ENCODE measurements at places on chromosomes 12 and 14. TPM values are rescaled to one million over a fixed set of nuclear protein-coding genes. Genes with fewer than 3 reads are reported as not detected.

Gene PLEKHD1
- not detected for polyA plus RNA-seq

Gene TMTC1
- 0.57 TPM for polyA plus RNA-seq

Gene SEC23A
- polyA plus RNA-seq = 37.3 TPM

DNA sequence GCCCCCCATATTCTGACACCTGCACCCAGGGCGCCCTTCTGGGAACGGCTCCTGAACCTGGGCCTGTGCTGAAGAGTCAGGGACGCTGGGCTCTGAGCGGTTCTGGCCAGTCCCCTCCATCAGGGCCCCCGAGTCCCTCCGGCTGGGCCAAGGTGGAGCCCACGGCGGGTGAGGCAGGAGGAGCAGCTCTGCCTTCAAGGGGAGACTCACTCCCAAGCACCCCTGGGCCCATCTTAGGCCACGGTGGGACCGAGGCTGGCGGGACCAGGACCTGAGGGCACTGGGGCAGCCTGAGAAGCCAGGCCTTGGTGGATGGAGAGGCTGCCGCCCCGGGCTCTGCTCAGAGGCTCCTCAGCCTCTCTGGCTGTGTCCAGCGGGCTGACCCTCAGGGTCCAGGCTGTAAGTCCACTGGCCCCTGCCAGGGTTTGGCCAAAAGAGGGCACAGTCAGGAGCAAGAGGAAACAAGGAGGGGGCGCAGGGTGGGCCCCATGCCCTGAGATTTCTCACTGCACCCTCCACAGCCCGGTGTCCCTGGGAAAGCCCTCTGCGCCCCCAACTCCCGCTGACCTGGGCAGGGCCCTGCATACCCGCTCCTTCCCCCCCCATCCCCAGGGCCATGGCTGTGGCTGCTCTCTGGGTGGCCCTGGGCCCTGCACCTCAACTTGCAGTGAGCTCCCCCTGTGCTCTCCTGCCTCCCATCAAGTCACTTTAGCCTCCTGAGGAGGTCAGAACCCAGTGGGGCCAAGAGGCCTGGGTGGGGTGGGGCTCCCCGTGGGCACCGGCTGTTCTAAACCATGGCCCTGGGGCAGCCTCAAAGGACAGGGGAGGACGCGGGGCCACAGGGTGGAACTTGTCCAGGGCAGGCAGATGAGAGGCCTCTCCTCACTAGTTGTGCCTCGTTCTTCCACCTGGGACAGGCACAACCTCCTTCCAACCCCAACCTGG lies 266.4 kb upstream of the SFSWAP start:
- no peak overlapping the region for H3K27ac ChIP-seq
- H3K36me3 ChIP-seq = no peaks in the 10 kb centered on the region
- H3K4me1 ChIP-seq = no peaks in the 10 kb centered on the region
- H3K4me3 ChIP-seq = no peak overlapping the region
- no peaks in the 10 kb centered on the region for H3K27me3 ChIP-seq
- no peak for DNase-seq

DNA sequence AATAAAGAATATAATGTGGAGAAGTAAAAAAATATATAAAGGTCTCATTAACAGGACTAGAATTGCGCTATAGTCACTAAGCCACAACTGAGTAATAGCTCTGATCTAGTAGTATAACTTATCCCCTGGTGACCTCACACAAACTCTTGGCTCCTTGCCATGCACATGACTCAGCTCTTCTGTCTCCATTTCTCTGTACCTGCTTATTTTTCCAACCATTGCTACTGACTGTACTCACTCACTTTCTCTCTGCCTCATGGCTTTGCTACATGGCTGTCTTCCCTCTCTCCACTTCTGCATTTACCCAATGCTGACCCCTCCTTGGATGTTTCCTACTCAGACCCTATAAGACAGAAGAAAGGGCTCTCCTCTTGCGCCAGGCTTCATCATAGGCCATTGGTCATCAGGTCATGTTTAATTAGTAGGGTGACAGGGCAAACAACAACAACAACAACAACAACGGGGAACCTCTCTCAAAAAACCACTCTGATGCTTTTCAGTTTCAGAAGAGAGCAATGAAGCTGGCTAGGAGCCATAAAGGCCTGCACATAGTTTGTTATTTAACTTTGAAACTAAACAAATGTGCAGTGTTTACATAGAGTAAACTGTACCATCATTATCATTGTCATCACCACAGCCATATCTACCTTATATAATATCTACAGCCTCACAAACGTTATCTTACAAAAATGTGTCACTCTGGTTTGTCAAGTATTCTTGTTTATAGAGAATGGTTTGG lies 25.6 kb upstream of the KRAS start:
- no peak overlapping the region for H3K4me3 ChIP-seq
- no peaks in the 10 kb centered on the region for H3K27me3 ChIP-seq
- peak; percentile 26 for DNase-seq
- H3K4me1 ChIP-seq = no peaks in the 10 kb centered on the region

DNA sequence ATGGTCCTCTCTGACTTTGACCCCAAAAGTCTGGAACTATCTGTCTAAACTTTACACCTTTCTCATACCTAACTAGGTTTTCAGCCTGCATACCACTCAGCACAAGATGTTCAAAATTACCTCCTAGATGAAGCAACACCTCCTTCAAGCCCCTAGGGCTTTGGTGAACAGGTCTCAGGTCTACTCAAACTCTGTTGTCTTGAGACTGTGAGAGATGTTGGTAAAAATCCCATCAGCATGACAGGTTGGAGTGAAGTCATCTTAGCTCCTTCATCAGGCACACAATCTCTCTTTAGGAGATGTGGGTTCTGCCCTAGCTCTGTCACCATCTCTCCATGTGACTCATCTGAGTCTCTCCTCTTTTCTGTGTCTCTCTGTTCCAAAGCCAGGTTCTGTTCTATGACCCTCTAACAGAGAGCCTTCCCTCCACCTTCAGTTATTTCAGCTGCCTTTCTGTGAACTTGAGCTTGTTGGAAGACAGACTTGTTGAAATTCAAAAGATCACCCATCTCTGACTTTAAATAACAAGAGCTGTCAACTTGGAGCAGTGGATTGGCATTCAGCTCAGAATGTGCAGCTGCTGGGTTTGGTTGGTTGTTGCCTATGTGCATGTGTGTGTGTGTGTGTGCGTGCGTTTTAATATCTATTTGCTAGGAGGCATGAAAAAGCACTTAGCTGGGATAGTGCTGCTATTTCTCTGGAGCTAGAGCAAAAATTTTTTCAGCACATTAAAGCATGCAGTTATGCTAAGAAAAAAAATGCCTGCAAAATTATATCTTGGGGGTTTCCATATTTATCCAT lies 130.7 kb downstream of the CRACR2A start:
- DNase-seq = no peak
- H3K4me3 ChIP-seq = no peak overlapping the region
- no peak overlapping the region for H3K27ac ChIP-seq

DNA sequence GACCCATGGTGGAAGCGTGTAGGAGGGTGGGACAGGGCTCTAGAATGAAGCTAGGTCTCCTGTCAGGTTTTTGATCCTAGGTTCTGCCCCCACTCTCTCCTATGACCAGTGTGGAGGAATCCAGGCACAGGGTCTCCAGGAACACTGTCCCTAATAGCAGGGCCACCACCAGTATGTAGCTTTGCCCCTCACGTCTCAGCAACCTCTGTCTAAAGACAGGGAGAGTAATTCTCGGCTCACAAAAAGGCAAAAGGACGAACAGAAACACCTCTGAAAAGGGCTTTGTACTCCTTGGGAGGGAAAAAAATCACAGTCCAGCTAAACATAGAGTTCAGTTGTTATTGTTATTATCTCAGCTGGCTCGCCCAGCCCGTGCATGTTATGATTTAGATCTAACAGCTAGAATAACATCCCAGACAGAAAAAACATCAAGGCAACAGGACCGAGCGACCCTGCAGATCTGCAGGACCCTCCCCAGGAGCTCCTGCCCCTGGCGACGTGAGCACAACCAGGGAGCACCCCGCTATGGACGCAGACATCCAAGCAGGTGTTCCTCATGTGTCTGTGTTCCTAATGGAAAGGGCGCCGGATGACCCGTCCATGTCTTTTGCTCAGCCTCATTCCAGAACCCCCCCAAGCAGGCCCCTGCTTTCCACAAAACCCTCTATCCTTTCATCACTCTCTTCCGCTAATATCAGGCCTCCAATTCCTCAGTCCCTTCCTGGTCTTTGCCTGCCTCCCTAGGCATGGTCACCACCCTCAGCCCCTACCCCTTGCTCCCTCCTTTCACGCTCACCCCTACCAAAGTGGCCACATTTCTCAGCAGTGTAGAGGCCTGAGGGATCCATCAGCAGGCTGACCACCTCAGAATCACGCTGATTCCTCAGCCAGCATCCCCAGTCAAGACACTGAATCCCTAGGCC lies 14.2 kb upstream of the SLC6A12 start:
- H3K4me1 ChIP-seq = no peaks in the 10 kb centered on the region
- H3K27me3 ChIP-seq = no peaks in the 10 kb centered on the region

- DNase-seq = no peak
- H3K36me3 ChIP-seq = peaks cover 8% of the 10 kb centered on the region
- H3K27me3 ChIP-seq = no peaks in the 10 kb centered on the region
- H3K27ac ChIP-seq = no peak overlapping the region
- H3K4me1 ChIP-seq = no peaks in the 10 kb centered on the region
Observed at GRCh38 chr12:132525833-132526455, 36.0 kb downstream of the FBRSL1 start.

GRCh38 chr12:108342985-108343384 lies 3.9 kb upstream of the CMKLR1 start:
- no peaks in the 10 kb centered on the region for H3K36me3 ChIP-seq
- no peaks in the 10 kb centered on the region for H3K27me3 ChIP-seq
- H3K27ac ChIP-seq = no peak overlapping the region
- peaks cover 22% of the 10 kb centered on the region for H3K4me1 ChIP-seq

- no peak overlapping the region for H3K27ac ChIP-seq
- DNase-seq = no peak
- peaks cover 71% of the 10 kb centered on the region for H3K4me1 ChIP-seq
- H3K4me3 ChIP-seq = no peak overlapping the region
- no peaks in the 10 kb centered on the region for H3K27me3 ChIP-seq
- peaks cover 32% of the 10 kb centered on the region for H3K36me3 ChIP-seq
Observed at GRCh38 chr12:120242275-120242799, 23.2 kb downstream of the PXN start.

GRCh38 chr12:18923721-18924120 lies 185.8 kb downstream of the CAPZA3 start:
- no peak overlapping the region for H3K27ac ChIP-seq
- no peaks in the 10 kb centered on the region for H3K27me3 ChIP-seq
- no peaks in the 10 kb centered on the region for H3K36me3 ChIP-seq

DNA sequence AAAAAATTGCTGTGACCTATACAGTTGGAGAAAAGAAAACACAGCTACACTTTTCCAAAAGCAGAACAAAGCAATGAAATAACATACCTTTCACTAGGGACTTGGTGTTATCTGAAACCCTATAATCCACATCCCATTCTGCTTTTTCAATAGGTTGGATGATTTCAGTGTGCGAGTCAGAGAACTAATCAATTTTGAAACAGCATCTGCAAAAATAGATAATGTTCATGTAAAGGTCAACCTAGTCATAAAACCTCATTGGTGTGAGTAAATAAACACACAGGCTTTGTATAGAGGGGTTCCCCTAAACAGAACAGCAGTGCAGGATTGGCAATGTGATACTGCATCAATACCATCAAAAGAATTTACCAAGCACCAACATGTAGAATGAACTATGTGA lies 173.0 kb upstream of the G2E3 start:
- H3K27me3 ChIP-seq = no peaks in the 10 kb centered on the region
- no peak overlapping the region for H3K27ac ChIP-seq
- no peak for DNase-seq
- H3K4me1 ChIP-seq = no peaks in the 10 kb centered on the region

DNA sequence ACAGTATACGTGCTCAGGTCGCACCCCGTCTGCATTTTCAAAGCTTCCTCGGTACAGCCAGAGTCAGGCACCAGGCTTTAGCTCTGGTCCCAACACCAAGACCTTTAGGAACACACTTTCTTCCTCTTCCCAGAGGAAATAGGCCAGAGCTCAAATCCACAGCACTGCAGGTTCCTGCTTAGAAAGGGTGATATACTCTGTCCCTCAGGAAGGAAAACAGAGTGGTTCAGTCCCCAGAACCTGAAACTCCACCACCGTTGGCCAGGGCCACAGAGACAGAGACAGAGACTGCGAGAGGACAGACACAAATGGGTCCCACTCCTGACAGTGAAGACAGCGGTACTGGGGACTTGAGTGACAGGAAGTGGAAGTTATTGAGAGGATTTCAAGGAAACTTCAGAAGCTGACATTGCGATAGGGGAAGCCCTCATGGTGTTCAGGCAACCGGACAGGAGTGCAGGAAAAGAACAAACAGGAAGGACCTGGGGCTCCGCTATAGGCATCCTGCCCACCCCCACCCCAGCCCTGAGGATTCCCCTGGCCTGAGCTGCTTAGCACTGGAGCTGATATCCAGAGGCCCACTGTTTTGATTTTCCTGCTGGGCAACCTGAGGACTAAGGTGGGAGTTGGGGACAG lies 5.5 kb upstream of the KRT8 start:
- H3K36me3 ChIP-seq = no peaks in the 10 kb centered on the region
- H3K4me3 ChIP-seq = no peak overlapping the region
- H3K4me1 ChIP-seq = peaks cover 21% of the 10 kb centered on the region
- H3K27ac ChIP-seq = no peak overlapping the region
- no peaks in the 10 kb centered on the region for H3K27me3 ChIP-seq

DNA sequence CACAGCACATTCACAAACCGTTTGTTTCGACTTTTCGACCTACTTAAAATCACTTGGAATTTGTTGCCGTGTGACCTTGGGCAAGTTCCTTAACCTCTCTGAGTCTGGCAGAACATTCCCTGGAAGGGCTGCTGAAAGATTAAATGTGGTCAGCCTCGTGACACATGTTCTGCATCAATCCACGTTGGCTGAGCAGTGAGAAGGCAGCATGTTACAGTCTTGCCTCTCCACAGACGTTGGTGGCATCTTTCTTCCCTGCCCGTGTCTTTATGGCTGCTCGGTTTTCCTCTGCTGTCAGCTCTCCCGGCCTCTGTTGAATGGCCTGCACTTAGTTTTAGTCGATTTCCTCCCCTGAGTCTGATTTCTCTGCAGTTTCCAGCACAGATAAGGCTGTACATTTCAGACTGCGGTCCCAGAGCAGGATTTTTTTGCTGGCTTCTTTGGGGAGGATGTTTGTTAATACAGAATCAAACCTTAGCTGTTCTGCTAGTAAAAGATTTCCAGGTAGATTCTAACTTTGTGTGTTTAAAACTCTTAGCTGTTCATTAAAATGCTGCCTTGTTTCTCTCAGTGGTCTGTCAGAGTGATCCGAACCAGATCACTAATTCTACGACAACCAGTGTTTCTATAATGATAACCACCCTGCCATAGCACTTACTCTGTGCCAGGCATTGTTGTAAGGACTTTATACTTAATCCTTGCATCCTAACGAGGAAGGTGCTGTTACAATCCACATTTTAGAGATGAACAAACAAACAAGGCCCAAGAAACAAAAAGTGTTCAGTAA lies 217.1 kb downstream of the CHST11 start:
- H3K4me3 ChIP-seq = no peak overlapping the region
- no peaks in the 10 kb centered on the region for H3K36me3 ChIP-seq
- H3K4me1 ChIP-seq = peaks cover 77% of the 10 kb centered on the region
- H3K27ac ChIP-seq = peak overlapping the region; percentile 52
